ENCODE measurements at places on chromosomes 13 and 19.

GRCh38 chr19:5956728-5957127, 21.2 kb downstream of the RANBP3 start:
- peaks cover 11% of the 10 kb centered on the region for H3K36me3 ChIP-seq
- no peak overlapping the region for H3K27ac ChIP-seq
- no peak for DNase-seq
- no peak overlapping the region for H3K4me3 ChIP-seq

DNA sequence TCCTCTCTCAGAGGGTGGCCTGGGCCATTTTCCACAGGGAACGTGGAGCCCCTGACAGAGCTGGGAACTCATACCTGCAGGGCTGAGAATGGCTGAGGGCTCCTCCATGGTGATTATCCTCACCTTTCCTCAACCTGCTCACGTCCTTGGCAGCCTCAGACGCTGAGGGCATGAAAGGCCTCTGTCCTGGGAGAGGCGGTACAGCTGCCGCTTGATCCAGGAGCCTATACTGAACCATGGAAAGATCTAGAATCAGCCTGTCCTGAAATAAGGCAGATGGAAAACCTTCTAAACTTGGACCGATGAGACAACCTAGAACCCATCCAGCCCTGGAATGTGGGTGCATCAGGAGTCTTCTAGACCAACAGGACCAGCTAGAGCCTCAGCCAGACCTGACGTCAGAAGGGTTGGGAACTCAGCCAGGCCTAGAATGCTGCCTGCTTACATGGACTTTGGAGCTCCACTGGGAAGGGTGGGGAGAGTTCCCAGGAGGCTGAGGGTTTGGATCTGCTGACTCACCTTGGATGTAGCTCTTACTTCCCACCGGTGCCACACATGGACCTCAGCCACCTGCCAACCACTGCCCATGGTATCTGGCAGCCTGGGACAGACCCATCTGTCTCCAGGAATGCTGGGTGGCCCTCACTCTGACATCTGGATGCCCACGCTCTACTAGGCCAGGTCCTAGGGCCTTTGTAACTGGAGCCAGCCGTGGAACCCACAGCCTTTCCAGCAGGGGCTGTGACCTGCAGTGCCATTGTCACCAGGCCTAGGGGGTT, 7.5 kb downstream of the KCTD15 start:
- no peaks in the 10 kb centered on the region for H3K27me3 ChIP-seq
- H3K4me1 ChIP-seq = no peaks in the 10 kb centered on the region
- H3K27ac ChIP-seq = no peak overlapping the region
- DNase-seq = no peak

DNA sequence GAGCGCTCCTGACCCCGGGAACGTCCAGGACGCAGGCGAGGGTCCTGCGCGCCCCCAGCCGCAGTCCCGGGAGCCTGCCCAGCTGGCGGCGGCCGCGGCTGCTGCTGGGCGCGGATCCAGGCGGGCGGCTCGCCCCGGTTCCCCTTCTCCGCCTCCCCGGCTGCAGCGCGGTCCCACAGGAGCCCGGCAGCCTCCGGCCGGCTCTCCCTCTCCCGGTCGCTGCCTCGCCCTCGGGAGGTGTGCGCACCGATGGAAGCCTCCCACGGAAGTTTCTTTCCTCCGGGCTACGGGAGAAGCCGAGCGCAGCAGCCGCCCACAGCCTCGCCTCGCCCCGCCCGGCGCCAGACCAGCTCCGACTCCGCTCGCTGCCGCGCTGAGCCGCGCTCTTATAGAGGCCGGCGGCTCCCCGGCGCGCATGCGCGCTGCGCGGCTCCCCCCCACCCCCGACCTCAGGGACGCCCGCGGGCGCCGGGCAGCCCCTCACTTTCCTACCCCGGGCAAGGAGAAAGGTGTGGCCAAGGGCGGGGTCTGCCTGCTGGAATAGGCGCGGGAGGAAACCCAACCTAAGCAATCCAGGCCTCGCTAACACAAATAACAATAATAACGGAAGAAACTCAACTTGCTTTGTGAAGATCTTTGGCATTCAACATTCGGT, at the start of gene SHISA2:
Gene SHISA2, minus strand, starts transcription at position 360 of the 655 bp plus-strand sequence. CDS start 1,041 bp downstream, outside the sequence.
- peak; percentile 46 for DNase-seq
- peaks cover 10% of the 10 kb centered on the region for H3K4me1 ChIP-seq
- H3K27ac ChIP-seq = no peak within 1 kb of the TSS
- H3K27me3 ChIP-seq = peaks cover 64% of the 10 kb centered on the region

- H3K4me1 ChIP-seq = peaks cover 96% of the 10 kb centered on the region
- H3K27ac ChIP-seq = peak overlapping the region; percentile 60
Measured at GRCh38 chr19:38666663-38667511, 19.4 kb downstream of the ACTN4 start.

- H3K4me3 ChIP-seq = no peak overlapping the region
- DNase-seq = no peak
- no peaks in the 10 kb centered on the region for H3K27me3 ChIP-seq
- H3K27ac ChIP-seq = no peak overlapping the region
Measured at GRCh38 chr19:41799444-41800000, 3.1 kb downstream of the CEACAM3 start.

DNA sequence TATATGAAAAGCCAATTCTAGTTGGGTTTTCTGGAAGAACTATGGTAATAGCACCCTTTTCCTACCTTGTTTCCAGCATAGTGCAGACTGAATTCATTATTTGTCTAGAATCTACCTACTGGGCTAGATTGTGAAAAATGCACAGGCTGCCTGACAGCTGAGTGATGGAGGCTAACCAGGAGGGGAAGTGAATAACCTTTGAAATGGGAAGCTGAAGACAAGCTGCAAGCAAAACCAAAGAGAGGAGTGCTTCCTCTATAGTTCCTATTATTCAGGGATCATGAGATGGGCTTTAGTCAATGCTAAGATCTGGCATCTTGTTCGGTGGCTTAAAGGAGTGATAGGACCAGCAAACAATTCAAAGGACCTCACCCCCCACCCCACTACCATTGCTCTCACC, 26.9 kb downstream of the MZT1 start:
- H3K27ac ChIP-seq = no peak overlapping the region
- no peak overlapping the region for H3K4me3 ChIP-seq
- H3K27me3 ChIP-seq = no peaks in the 10 kb centered on the region

DNA sequence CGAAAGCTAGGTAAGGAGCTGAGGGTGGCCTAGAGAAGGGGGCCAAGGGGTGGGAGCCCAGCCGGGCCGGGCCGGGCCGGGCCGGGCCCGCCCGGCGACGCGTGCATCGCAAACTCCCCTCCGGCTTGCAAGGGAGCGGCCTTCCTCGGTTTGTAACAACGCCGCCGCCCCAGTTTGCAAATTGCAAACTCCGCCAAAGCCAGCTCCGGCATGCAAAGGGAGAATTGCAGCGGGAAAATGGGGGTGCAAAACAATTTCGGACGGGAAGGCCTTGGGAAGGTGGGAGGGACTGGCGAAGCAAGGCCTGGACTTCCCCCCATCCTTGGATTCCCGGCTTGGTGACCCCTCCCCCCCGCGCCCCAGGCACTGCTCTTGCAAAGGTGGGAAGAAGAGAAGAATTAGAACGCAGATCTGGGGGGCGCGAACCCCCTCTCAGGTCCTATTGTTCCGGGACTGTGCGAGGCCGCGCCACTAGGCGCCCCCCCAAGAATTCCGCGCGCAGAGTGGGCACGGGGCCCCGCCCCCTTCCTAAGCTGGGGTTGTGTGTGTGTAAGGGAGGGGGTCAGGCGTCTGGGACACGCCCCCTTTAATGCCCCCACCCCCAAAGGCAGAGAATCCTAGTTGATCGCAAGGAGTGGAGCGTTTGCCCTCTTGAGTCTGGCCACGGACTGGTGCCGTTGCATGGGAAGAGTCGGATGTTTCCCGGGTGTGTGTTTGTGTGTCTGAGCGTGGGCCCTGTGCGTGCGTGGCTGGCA, 926 bp downstream of the PRR12 start:
- H3K27me3 ChIP-seq = no peaks in the 10 kb centered on the region
- H3K4me3 ChIP-seq = peak overlapping the region; percentile 96
- peaks cover 30% of the 10 kb centered on the region for H3K36me3 ChIP-seq

- no peaks in the 10 kb centered on the region for H3K36me3 ChIP-seq
- DNase-seq = no peak
- no peaks in the 10 kb centered on the region for H3K27me3 ChIP-seq
- no peak overlapping the region for H3K4me3 ChIP-seq
Measured at GRCh38 chr19:4164262-4164661, 10.8 kb downstream of the CREB3L3 start.

DNA sequence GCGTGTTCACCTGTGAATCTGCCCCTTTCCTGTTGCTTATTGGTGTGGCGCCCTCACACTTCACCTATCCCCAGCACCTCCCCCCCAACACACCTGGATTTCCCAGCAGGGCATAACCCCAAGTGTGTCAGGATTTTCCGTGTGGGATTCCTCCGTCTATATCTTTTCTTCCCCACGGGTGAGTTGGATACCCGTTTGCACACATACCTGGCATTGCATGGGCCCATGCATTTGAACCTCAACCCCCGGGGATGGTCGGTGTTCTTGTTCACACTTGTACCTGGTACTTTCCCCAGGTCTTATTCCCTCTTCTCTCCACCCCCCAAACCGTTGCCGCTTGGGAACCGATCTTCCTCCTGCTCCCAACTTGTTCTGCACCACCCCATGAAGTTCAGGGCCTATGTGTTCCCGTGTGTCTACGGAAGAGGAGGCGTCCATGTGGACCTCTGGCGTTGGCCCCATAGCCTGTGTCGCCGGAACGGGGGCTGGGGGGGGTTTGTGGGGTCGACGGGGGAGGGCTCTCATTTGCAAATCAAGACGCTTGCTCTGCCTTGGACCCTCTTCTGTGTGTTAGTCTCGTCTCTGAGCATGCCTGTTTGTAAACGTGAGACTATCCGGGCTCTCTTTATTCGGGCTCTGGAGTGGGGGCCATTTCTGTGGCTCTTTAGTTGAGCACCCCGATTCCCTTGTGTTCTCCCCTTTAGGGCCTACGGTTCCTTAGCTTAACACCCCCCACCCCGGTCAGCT, 1.7 kb downstream of the PRR12 start:
- peak overlapping the region; percentile 79 for H3K27ac ChIP-seq
- no peaks in the 10 kb centered on the region for H3K27me3 ChIP-seq
- H3K36me3 ChIP-seq = peaks cover 34% of the 10 kb centered on the region
- peak overlapping the region; percentile 82 for H3K4me3 ChIP-seq
- peaks cover 24% of the 10 kb centered on the region for H3K4me1 ChIP-seq
- DNase-seq = no peak

DNA sequence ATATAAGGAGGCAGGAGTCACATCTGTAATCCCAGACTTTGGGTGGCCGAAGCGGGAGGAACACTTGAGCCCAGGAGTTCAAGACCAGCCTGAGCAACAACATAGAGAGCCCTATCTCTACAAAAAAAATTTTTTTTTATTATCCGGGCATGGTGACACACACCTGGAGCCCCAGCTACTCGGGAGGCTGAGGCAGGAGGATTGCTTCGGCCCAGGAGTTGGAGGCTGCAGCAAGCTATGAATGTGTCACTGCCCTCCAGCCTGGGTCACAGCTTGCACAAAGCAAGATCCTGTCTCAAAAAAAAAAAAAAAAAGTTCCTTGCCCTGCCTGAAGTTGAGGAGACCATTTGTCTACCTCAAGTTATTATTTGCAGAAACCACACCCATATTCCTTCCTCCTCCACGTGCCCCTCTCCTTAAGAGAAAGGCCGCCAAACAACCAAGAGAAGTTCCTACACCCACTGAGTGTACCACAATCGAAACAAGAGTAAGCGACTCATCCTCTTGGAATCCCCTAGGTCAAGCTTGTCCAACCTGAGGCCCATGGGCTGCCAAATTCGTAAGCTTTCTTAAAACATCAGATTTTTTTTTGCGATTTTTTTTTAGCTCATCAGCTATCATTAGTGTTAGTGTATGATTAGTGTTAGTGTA, 2.2 kb downstream of the ABCC4 start:
- DNase-seq = no peak
- H3K4me1 ChIP-seq = peaks cover 9% of the 10 kb centered on the region
- H3K36me3 ChIP-seq = no peaks in the 10 kb centered on the region
- no peak overlapping the region for H3K4me3 ChIP-seq
- H3K27me3 ChIP-seq = no peaks in the 10 kb centered on the region

DNA sequence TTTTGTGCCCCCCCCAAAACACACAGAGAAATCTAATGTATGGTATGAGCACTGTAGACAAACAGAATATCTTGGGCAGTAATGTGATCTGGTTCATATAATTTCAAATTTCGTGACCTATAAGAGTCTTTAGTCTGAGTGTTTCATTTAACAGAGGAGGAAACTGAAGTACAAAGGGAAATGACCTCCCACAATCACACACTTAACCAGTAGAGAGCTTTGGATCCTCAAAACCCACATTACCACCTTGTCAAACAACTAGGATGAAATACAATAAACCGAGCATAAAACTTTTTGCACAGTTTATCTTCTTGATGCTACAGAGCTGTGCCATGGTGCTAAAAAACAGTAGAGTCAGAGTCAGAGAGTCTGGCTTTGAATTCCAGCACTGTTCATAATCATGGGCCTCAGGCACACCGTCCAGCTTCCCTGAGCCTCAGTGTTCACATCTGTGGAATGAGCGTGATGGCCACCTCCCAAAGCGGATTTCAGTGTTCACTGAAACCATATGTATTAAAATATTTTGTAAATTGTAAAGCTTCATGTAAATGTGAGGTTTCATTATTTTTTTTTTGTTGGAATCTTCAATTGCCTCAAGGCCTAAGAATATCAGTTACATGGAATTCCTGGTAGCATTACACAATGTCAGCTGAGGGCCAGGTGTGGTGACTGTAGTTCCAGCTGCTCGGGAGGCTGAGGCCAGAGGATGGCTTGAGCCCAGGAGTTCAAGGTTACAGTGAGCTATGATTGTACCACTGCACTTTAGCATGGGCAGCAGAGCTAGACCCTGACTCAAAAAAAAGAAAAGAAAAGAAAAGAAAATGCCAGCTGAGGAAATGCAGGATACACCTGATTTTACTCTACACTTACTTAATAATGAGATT, 126.4 kb upstream of the FRY start:
- no peaks in the 10 kb centered on the region for H3K36me3 ChIP-seq
- peaks cover under 1% of the 10 kb centered on the region for H3K4me1 ChIP-seq
- no peak for DNase-seq
- H3K27me3 ChIP-seq = peaks cover 3% of the 10 kb centered on the region
- H3K27ac ChIP-seq = no peak overlapping the region

DNA sequence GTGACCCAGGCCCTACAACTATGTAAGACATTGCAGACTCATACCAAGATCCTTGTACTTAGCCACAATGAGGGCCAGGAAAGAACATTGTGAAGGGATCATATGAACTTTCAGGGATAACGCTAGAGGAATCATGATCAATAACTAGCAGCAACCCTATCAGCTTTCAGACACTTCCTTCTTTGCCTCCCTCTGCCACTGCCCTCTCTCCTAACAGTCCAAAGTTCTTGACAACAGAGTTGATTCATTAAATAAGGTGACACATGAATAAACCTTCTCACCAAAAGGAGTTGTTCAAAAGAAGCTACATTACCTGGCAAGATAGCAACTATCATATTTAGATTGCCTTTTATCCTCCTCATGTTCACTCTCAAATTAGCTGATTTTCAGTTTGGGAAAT, 272.2 kb upstream of the DACH1 start:
- no peaks in the 10 kb centered on the region for H3K4me1 ChIP-seq

GRCh38 chr13:81382246-81382645, 1041.3 kb upstream of the SPRY2 start:
- no peak overlapping the region for H3K4me3 ChIP-seq
- H3K27ac ChIP-seq = no peak overlapping the region
- no peaks in the 10 kb centered on the region for H3K27me3 ChIP-seq
- DNase-seq = no peak
- H3K4me1 ChIP-seq = no peaks in the 10 kb centered on the region
- H3K36me3 ChIP-seq = no peaks in the 10 kb centered on the region

GRCh38 chr19:50580970-50581634, 12.9 kb upstream of the LRRC4B start:
- H3K36me3 ChIP-seq = no peaks in the 10 kb centered on the region
- no peak overlapping the region for H3K4me3 ChIP-seq
- no peak for DNase-seq
- H3K27me3 ChIP-seq = peaks cover 5% of the 10 kb centered on the region
- no peak overlapping the region for H3K27ac ChIP-seq
